ENCODE measurements at places on chromosomes 7 and 10.
A peak's percentile ranks its signal among the peaks of the same experiment; 100 is the strongest.

- no peaks in the 10 kb centered on the region for H3K27me3 ChIP-seq
- H3K4me3 ChIP-seq, result no peak overlapping the region
- no peak overlapping the region for H3K27ac ChIP-seq
Observed at GRCh38 chr7:51273360-51273759, 43.2 kb downstream of the COBL start.

GRCh38 chr7:116315803-116316202 is 105.5 kb downstream of the TES start:
- no peak overlapping the region for H3K4me3 ChIP-seq
- H3K27me3 ChIP-seq, result no peaks in the 10 kb centered on the region
- peak overlapping the region; percentile 76 for H3K27ac ChIP-seq
- H3K4me1 ChIP-seq, result peaks cover 5% of the 10 kb centered on the region

DNA sequence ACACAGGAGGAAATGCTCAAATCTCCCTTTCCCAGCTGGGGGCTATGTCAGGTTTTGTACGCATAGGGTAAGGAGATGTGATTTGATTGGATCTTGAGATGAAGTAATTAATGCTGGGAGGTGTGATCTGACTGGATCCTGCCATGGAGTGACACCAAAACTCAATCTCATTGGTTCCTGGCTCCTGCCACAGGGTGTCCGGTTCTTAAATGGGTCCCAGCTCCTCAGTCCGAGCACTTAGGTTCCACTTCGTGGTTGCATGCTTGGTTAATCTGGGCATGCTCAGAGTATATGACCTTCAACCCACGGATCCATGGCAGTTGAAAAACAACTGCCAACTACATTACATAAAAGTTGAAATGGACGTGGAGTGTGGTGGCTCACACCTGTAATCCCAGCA is 3.1 kb upstream of the ZNF12 start:
- H3K4me1 ChIP-seq, result peaks cover 16% of the 10 kb centered on the region
- H3K27me3 ChIP-seq, result peaks cover 4% of the 10 kb centered on the region
- H3K27ac ChIP-seq, result no peak overlapping the region
- DNase-seq, result no peak
- H3K4me3 ChIP-seq, result no peak overlapping the region

- H3K27ac ChIP-seq, result peak overlapping the region; percentile 87
- no peak for DNase-seq
Observed at GRCh38 chr7:831596-832166, 595 bp upstream of the SUN1 start.

DNA sequence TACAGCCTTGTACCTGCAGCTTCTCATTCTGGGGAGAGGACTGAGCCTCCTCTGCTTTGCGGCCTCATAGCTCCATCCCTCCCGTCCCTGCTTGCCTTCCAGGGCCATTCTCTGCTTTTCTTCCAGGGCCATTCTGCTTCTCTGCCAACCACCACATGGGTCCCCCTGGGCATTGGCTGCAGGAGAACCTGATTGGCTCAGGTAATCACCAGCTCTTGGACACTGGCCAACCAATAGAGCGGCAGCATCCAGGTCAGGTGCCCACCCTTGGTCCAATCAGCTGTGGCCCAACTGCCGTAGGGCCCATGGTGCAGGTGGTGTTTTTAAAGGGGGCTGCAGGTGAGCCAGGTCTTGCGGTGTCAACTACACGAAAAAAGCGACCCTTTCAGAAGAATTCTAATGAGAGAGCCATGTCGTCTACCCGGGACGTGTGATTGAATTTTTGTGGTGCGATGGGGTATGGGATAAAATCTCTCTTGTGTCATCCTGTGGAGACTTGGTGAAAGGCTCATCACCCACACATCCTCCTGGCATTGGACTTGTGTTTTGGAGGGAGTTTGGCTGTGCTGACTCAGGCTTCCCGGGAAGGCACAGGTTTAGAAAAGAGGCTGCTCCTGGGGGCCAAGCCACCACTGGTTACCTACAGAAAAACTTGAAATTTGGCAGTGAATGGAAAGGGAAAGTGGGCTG is 46.0 kb upstream of the PODXL start:
- DNase-seq, result no peak
- H3K4me3 ChIP-seq, result no peak overlapping the region
- H3K27ac ChIP-seq, result no peak overlapping the region
- H3K36me3 ChIP-seq, result no peaks in the 10 kb centered on the region
- peaks cover 4% of the 10 kb centered on the region for H3K27me3 ChIP-seq

- no peak overlapping the region for H3K4me3 ChIP-seq
- H3K27me3 ChIP-seq, result no peaks in the 10 kb centered on the region
- no peaks in the 10 kb centered on the region for H3K36me3 ChIP-seq
- DNase-seq, result no peak
Observed at GRCh38 chr10:11245510-11245909, 227.8 kb downstream of the CELF2 start.

DNA sequence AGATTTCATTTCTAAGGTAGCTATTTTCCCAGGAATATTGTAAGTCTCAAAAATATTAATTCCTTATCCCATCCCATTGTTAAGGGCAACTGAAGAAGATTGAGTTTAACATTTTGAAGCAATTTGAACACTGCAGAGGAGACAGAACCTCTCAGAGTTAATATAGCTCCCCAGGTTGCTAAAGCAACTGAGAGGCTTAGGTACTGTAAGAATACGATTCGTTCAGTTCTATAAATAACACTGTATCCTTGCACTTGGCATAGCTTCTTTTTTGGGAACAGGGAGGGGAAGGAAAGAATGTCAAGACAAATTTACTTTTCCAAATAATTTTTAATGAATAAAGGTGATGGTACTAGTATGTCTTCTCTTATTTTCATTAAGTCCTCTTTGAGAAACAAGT is 658.4 kb upstream of the CELF2 start:
- H3K4me1 ChIP-seq, result no peaks in the 10 kb centered on the region
- no peaks in the 10 kb centered on the region for H3K36me3 ChIP-seq
- H3K4me3 ChIP-seq, result no peak overlapping the region
- DNase-seq, result no peak

DNA sequence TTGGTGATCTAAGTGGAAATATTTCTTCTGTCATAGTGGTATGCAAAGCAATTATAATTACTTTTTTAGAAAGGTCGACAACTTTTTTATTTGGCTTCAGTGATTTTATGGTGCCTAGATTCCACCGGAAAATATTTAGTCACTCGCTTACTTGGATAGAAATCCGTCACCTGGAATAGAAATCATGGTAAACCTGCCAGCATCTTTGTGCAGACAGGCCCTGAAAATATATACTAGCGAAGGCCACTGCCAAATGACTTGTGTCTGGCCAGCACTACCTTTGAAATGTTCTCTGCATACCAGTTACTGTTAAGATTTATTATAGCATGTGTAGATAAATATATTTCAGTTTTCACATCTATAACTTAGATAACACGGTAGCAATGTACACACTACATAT is 226.4 kb downstream of the AGMO start:
- H3K36me3 ChIP-seq, result no peaks in the 10 kb centered on the region
- H3K4me1 ChIP-seq, result no peaks in the 10 kb centered on the region
- H3K27ac ChIP-seq, result no peak overlapping the region
- H3K27me3 ChIP-seq, result no peaks in the 10 kb centered on the region
- no peak overlapping the region for H3K4me3 ChIP-seq

DNA sequence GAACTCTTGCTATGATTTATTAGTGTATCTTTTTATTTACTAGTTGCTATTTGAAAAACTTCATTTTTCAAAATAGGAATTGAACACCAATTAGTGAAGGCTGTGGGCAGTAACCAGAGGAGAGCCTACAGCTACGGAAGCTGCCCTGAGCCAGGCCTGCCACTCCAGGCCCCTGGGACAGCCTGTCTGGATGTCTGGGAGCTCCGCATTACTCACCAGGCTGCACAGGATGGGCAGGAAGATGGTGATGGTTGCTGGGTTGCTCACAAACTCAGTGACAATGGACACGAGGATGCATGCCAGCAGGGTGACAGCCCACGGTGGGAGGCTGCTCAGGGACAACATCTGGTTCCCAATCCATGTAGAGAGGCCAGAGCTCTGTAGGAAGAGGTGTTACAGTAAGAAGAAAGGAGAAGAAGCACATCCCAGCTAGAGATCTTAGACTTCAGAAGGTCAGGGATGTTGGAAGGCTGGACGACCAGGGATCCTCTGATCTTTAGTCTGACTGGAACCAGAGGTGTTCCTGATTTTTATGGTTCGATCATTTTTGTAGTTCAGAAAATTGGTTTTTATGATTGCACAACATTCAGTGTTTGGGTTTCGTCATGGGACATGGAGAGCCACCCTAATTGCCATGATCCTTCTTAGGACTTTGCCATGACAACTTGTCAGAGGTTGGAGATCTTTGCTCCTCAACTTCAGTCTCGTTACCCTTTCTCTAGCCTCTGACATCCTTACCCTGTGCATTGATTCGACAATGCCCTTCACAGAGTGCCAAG is 23.2 kb downstream of the STMP1 start:
- H3K4me1 ChIP-seq, result no peaks in the 10 kb centered on the region
- H3K27me3 ChIP-seq, result no peaks in the 10 kb centered on the region
- H3K36me3 ChIP-seq, result no peaks in the 10 kb centered on the region
- H3K4me3 ChIP-seq, result no peak overlapping the region
- no peak overlapping the region for H3K27ac ChIP-seq
- no peak for DNase-seq

- DNase-seq, result no peak
- H3K27ac ChIP-seq, result no peak overlapping the region
- peaks cover 9% of the 10 kb centered on the region for H3K4me1 ChIP-seq
- no peaks in the 10 kb centered on the region for H3K27me3 ChIP-seq
Observed at GRCh38 chr10:123160311-123160980, 6.2 kb downstream of the BUB3 start.

DNA sequence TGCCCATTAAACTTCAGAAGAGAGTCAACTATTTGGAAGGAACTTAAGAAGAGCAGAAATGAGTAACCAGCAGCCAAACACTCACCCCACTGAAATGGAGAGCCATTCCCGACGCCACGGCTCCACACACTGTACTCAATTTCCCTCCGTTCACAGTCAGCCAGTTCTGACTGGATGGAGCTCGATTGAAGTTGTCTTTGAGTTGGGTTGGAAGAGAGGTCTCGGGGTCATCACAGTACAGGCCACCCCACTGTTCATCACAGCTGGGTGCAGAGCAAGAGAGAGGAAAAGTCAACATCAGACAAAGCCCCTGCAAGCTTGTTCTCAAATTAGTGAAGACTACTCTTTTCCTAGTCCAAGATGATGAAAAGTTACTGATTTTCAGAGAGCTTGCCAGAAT is 75.9 kb upstream of the SLC26A5 start:
- DNase-seq, result no peak
- H3K27me3 ChIP-seq, result no peaks in the 10 kb centered on the region
- no peak overlapping the region for H3K27ac ChIP-seq
- H3K36me3 ChIP-seq, result no peaks in the 10 kb centered on the region
- H3K4me3 ChIP-seq, result no peak overlapping the region

DNA sequence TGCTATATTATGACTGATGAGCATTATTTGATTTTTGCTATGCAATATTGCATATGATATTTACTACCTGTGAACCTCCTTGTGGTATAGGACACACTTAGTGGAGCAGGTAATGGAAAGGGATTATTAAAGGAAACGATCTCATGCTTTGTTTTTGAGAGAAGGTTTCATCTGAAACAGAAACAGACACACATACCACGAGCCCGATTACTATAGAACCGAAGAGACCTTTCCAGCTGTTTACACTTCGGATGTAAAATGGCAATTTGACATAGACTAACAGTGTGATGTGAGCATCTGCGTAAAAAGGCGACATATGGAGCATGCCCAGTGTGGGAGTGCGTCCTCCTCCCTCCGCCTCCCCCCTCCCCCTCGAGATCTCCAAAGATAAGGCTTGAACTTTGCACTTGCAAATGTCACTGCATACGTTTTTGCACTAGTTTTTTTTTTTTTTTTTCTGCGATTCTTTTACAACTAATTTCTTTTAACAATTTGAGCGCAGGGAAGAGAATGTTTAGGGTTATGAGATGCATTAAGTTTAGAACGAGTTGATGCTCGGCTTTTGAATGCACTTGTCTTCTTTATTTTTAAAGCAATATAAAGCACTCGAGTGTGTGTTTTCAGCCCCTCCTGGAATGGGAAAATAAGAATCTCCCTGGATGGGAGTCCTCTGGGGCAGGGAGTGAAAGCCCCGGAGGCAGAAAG is 251.0 kb downstream of the NSUN6 start:
- no peak overlapping the region for H3K4me3 ChIP-seq
- H3K27me3 ChIP-seq, result no peaks in the 10 kb centered on the region
- H3K4me1 ChIP-seq, result no peaks in the 10 kb centered on the region
- no peaks in the 10 kb centered on the region for H3K36me3 ChIP-seq

DNA sequence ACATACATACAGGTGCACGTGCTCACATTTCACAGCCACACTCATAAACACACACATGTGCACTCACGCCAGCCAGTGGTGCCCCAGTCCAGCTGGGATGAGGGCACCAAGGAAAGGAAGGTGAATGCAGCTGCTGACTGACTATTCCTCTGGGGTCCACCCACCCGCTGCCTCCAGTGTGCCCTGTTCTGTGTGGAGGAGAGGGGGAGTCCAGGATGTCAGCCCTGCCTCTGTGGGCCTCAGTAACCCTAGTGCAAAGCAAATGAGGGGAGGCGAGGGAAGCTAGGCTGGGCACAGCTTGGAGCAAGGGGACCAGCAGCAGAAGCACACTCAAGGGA is 57.6 kb downstream of the YKT6 start:
- peaks cover 6% of the 10 kb centered on the region for H3K4me1 ChIP-seq
- H3K27me3 ChIP-seq, result peaks cover 4% of the 10 kb centered on the region
- H3K4me3 ChIP-seq, result no peak overlapping the region
- H3K36me3 ChIP-seq, result no peaks in the 10 kb centered on the region
- H3K27ac ChIP-seq, result peak overlapping the region; percentile 49

DNA sequence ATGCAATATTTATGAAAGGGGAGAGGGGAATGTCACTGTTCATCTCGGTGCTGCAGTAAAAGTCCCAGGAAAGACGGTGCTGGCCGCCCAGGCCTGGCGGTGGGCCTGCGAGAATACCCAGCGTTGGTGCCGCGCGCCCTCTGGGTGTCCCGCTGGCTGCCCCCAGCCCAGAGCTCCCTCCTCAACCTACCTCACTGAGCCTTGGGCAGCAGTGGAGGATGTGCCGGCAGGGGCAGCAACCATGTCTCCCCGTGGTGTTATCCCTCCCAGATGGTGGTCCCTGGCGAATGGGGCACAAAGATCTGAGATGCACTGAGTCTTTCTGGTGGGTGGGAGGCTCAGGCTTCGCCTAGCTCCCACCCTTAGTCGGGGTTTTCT is 9.5 kb upstream of the TLX1 start:
- H3K4me3 ChIP-seq, result no peak overlapping the region
- no peaks in the 10 kb centered on the region for H3K36me3 ChIP-seq

DNA sequence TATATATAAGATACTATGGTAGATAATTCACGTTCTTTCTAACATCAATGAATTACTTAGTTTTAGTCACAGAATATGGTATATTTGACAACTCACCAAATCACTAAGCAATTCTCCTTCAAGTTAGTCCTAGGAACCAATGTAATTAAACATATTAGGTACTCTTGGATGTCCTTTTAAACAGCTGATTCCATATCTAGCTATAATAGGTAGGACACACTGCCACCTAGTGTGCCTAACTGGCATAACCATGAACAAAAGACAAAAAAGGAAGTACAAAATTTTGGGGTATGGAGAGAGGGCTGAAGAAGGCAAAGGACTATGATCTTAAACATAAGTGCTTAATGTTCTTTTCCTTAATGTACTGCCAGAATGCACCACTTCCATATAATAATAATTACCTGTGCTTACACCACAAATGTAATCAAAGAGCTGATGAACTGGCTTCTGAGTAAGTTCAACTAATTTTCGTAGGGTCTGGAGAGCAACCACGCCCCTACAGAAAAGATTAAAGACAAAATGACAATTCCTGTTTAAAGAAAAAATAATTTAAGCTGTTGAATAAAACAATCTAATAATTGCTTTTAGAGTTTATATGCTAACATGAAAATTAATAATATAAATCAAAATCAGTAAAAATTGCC is 28.7 kb downstream of the PNPLA8 start:
- no peak overlapping the region for H3K27ac ChIP-seq
- no peak overlapping the region for H3K4me3 ChIP-seq
- no peaks in the 10 kb centered on the region for H3K36me3 ChIP-seq
- no peaks in the 10 kb centered on the region for H3K27me3 ChIP-seq

Data from transverse colon (tissue), 4 donors.